Activated T-cell treated with anti-CD3 and anti-CD28 coated beads, Interleukin-2, amount 50 U/mL, for 72 hours (primary cell): ENCODE measurements at places on chromosomes 7 and 10. TPM values are rescaled to one million over a fixed set of nuclear protein-coding genes. Genes with fewer than 3 reads are reported as not detected.
A peak's percentile ranks its signal among the peaks of the same experiment; 100 is the strongest.

DNA sequence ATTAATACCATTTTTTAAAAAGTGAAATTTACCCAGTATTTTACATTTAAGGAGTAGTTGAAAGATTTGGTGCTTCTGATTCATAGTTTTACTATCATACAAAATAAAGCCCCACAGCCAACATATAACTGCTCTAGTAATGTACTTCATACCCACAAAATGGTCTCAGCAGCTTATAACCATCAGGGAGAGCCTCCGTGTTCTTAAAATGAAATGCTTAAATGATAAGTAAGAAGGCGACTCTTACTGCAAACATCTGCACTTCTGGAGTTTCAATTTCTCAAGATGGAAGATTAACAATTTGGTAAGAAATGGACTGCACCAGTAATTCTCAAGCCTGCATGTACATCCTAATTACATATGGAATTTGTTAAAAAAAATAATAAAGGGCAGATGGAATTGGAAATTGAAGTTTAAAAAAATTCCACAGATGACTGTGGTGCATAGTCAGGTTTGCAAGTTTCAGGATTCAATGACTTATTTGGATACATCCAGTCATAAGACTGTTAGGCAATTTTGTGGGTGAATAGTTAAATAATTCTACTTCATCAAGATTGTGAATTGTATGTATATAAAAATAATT, 461.0 kb downstream of the KIF20B start:
- no peak for DNase-seq
- peaks cover 9% of the 10 kb centered on the region for H3K27me3 ChIP-seq
- peaks cover 5% of the 10 kb centered on the region for H3K4me1 ChIP-seq
- H3K27ac ChIP-seq = no peak overlapping the region

DNA sequence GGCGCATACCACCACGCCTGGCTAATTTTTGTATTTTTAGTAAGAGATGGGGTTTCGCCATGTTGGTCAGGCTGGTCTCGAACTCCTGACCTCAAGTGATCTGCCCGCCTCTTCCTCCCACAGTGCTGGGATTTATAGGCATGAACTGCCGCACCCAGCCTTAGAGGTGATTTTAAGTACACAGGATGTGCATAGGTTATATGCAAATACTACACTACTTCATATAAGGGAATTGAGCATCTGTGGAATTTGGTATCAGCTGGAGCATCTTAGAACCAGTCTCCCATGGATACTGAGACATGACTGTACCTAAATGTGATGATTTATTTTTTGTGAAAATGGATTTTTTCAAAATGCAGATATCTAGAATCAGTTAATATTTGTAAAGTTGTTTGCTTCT, 21.1 kb downstream of the WAC start:
- no peak for DNase-seq
- no peak overlapping the region for H3K4me3 ChIP-seq
- H3K4me1 ChIP-seq = peaks cover 68% of the 10 kb centered on the region
- no peak overlapping the region for H3K27ac ChIP-seq
- H3K27me3 ChIP-seq = no peaks in the 10 kb centered on the region

- DNase-seq = no peak
- H3K27me3 ChIP-seq = peaks cover 41% of the 10 kb centered on the region
- no peak overlapping the region for H3K27ac ChIP-seq
- H3K36me3 ChIP-seq = peaks cover 8% of the 10 kb centered on the region
- H3K4me3 ChIP-seq = no peak overlapping the region
Observed at GRCh38 chr10:132528064-132528691, 9.4 kb upstream of the INPP5A start.

GRCh38 chr7:80189638-80190037, 55.0 kb downstream of the GNAI1 start:
- DNase-seq = no peak
- H3K36me3 ChIP-seq = peaks cover 2% of the 10 kb centered on the region
- H3K27me3 ChIP-seq = no peaks in the 10 kb centered on the region
- H3K27ac ChIP-seq = no peak overlapping the region
- H3K4me1 ChIP-seq = no peaks in the 10 kb centered on the region
- H3K4me3 ChIP-seq = no peak overlapping the region

GRCh38 chr10:127228195-127228787, 31.9 kb upstream of the INSYN2A start:
- DNase-seq = no peak
- H3K27ac ChIP-seq = no peak overlapping the region
- H3K4me3 ChIP-seq = no peak overlapping the region
- H3K27me3 ChIP-seq = no peaks in the 10 kb centered on the region
- H3K4me1 ChIP-seq = no peaks in the 10 kb centered on the region
- no peaks in the 10 kb centered on the region for H3K36me3 ChIP-seq

GRCh38 chr7:47846138-47846836, 102.0 kb downstream of the PKD1L1 start:
- no peaks in the 10 kb centered on the region for H3K4me1 ChIP-seq
- DNase-seq = no peak
- no peaks in the 10 kb centered on the region for H3K36me3 ChIP-seq
- no peak overlapping the region for H3K4me3 ChIP-seq
- H3K27ac ChIP-seq = no peak overlapping the region
- peaks cover 23% of the 10 kb centered on the region for H3K27me3 ChIP-seq

DNA sequence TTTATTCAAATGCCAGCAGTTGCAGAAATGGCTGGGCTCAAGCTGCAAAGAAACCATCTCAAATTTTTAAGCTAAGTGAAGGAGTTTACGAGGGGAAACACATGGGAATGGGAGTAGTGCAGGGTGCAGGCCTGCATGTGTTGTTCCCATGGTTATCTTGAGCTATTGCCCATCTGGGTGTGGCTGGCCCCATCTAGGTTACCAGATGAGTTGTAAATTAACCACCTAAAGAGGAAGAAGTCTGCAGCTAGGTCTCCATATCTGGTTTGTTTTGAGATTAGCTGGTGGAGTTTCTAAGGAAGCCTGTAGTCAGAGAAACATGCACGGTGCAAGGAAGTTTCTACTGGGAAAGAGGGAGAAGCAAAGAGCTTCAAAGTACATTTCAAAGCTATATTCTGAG, 23.3 kb upstream of the STEAP2 start:
- peaks cover 2% of the 10 kb centered on the region for H3K27me3 ChIP-seq
- no peak overlapping the region for H3K27ac ChIP-seq
- no peak overlapping the region for H3K4me3 ChIP-seq
- peaks cover 5% of the 10 kb centered on the region for H3K4me1 ChIP-seq

DNA sequence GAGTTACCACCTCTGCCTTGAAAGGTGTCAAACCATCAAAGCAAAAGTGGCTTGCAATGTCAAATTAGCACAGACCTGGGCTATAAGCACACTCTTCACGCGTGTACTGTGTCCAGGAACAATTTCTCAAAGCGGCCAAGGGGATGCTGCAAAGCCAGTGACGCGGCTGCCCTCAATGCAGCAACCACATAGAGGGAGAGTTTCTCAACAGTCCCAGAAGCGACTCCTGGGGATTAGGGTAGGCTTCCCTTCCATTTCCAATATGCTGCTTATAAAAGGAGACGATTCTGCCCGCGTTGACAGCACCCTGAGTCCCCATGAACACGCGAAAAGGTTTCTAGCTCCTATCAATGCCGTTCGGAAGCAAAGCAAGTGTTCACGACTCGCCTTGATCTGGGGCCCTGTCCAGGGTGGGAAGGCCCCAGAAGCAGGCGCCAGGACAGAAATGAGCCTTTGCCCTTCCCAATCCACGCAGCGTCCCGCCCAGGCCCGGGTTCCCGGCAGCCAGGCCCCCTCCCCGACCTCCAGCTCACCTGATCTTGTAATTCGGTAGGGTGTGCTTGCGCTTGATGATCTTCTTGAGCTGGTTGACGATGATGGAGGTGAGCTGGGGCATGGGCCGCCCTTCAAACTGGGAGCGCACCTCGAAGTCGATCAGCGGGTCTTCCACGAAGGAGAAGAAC, 1.3 kb downstream of the PDZD8 start:
- peaks cover 44% of the 10 kb centered on the region for H3K4me1 ChIP-seq
- H3K27me3 ChIP-seq = peaks cover 18% of the 10 kb centered on the region
- H3K36me3 ChIP-seq = no peaks in the 10 kb centered on the region
- H3K27ac ChIP-seq = peak overlapping the region; percentile 17
- DNase-seq = peak; percentile 29

GRCh38 chr7:147096629-147097028, 980.0 kb downstream of the CNTNAP2 start:
- H3K27me3 ChIP-seq = no peaks in the 10 kb centered on the region
- H3K36me3 ChIP-seq = no peaks in the 10 kb centered on the region
- no peak overlapping the region for H3K4me3 ChIP-seq
- DNase-seq = no peak
- no peak overlapping the region for H3K27ac ChIP-seq
- no peaks in the 10 kb centered on the region for H3K4me1 ChIP-seq

DNA sequence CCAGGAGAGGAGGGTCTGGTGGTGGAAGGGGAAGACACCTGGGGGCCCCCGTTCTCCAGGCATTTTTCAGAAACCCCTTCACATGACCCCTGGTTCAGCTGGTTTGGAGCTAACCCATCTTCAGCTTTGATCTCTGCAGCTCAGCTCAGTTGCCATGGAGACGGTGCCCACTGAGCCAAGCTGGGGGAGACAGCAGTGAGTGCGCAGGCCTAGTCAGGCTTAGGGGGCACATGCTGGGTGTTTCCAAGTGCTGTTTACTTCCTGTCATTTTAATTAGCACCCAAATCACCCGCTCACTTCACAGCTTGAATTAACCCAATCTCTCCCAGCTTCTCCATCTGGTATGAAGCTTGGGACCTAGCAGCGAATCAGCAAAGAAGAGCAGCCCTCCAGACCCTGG, 9.0 kb downstream of the SPOCK2 start:
- peak overlapping the region; percentile 95 for H3K27ac ChIP-seq
- DNase-seq = peak; percentile 59
- H3K4me1 ChIP-seq = peaks cover 97% of the 10 kb centered on the region
- peaks cover 3% of the 10 kb centered on the region for H3K36me3 ChIP-seq
- peak overlapping the region; percentile 61 for H3K4me3 ChIP-seq
- no peaks in the 10 kb centered on the region for H3K27me3 ChIP-seq

DNA sequence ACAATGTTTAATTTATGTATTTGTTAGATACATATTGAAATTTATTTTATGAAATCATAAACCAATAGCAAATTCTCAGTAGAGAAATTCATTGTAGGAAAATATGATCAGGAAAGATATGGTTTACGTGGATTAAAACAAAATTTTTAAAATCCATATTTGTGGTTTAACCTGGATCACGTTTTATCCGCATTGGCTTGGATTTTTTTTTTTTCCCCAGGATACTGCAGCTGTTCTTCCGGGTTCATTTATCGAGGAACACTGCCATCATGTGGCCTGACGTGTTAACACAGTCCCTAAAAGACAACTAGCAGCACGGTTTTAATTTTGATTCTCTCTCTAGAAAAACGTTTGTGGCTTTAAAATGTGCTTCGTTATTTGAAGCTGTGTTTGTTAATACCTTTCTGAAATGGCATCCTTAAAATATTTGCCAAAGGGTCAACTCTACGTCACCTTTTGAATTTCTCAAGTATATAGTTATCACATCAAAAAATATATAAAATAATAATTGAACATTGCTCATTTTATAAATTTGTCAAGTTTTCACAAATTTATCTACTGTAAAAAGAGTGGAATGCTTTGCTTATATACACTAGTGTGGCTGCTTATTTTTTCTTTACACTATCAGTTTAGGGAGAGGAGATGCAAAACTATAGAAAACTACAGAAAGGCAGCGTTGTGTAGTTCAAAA, 8.7 kb upstream of the ASB4 start:
- H3K27me3 ChIP-seq = no peaks in the 10 kb centered on the region
- no peaks in the 10 kb centered on the region for H3K4me1 ChIP-seq
- no peak overlapping the region for H3K27ac ChIP-seq
- DNase-seq = peak; percentile 45
- H3K4me3 ChIP-seq = no peak overlapping the region

GRCh38 chr7:54995610-54996363, 23.0 kb upstream of the EGFR start:
- no peaks in the 10 kb centered on the region for H3K36me3 ChIP-seq
- peak overlapping the region; percentile 9 for H3K27ac ChIP-seq
- peaks cover 9% of the 10 kb centered on the region for H3K27me3 ChIP-seq
- peaks cover 24% of the 10 kb centered on the region for H3K4me1 ChIP-seq
- H3K4me3 ChIP-seq = peak overlapping the region; percentile 35
- peak; percentile 45 for DNase-seq

GRCh38 chr7:155869784-155870076, 57.5 kb upstream of the SHH start:
- H3K4me3 ChIP-seq = no peak overlapping the region

DNA sequence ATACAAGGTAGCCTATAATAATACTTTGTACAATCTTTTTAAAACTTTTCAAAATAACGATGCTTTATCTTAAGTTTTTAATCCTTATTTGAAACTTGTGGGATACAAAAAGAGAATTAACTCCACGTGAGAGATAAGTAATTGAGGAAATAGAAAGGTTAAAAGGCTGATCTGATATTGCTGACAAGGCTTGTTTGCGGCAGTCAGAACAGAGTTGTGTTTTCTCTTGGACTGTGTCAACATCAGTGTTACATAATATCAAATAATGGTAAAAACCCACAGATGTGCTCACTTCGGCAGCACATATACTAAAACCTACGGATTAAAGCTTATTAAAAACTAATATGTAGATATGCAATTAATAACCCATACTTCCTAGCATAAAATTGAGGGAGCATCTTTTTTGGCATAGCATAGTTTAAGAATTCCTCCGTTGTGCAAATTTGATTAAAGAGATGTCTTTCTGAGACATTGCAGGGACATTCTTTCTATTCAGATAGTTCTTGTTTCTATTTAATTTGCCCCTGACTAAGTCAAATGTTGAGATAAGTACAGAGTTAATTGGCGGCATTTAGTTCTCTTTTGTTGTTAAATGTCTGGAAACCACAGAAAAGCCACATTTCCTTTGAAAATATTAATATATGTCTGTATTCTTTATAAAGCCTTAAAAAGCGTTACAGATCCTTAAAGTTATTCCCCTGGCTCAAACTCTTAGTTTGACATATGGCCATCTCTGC, 63.3 kb downstream of the FAM185A start:
- H3K27me3 ChIP-seq = no peaks in the 10 kb centered on the region
- no peaks in the 10 kb centered on the region for H3K36me3 ChIP-seq
- peaks cover 15% of the 10 kb centered on the region for H3K4me1 ChIP-seq
- no peak for DNase-seq
- no peak overlapping the region for H3K27ac ChIP-seq
- no peak overlapping the region for H3K4me3 ChIP-seq

Gene HOXA13
- not detected for total RNA-seq

Gene GPRIN2
- total RNA-seq = not detected

Gene PLPP4
- total RNA-seq = not detected

Gene SUGCT
- 1.6 TPM for total RNA-seq

Gene HYAL4
- 0.48 TPM for total RNA-seq
